Karpas-422 (cell line): ENCODE measurements at places on chromosomes 6 and 20.

DNA sequence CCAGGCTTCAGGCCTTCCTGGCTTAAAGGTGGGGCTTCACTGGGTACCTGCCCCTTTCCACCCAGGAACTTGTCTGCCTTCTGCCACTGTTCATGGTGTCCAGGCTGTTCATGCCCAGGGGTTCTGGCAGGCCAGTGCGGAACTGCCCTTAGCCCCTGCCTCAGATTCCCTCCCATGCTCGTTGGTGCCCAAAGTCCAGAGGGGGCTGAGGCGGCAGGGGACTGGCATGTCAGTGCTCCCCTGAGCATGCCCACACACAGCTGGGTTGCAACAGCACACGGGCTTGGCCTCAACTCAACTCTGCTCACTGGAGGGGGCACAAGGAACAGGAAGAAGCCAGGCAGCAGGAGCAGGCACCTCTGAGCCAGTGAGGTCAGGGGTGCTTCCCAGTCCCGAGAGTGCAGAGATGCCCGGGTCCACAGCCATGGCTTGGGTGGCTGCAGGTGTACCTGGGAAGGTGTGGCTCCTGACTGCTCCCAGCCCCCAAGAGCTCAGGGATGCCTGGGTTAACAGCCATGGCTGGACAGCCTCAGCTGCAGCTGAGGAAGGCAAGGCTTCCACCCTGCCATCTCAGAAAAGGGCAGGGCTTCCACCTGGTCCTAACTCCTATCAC, 845.9 kb downstream of the EYS start:
- H3K4me3 ChIP-seq, result no peak overlapping the region
- H3K36me3 ChIP-seq, result no peaks in the 10 kb centered on the region
- DNase-seq, result no peak

GRCh38 chr6:22825210-22825609, 255.8 kb downstream of the HDGFL1 start:
- DNase-seq, result no peak
- H3K27me3 ChIP-seq, result no peaks in the 10 kb centered on the region
- no peaks in the 10 kb centered on the region for H3K36me3 ChIP-seq
- no peaks in the 10 kb centered on the region for H3K4me1 ChIP-seq
- H3K27ac ChIP-seq, result no peak overlapping the region

DNA sequence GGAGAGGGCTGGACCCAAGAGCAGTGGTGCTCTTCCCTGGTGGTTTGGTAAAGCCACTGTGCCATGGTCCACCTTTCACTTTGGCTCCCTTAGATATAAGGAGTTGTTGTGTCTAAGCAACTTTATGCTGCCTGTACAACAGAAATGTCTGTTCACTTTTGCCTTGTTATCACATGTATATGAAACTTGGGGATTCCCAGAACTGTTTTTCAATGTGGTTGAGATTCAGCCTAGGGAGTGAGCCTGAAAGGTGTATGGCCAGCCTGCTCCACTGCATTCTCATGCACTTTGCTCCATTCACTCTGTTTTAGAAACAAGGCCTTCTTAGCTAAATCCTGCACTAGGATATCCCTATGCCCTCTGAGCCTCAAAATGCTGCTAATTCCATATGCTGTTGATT, 234.5 kb upstream of the THEMIS start:
- H3K4me1 ChIP-seq, result no peaks in the 10 kb centered on the region
- H3K36me3 ChIP-seq, result no peaks in the 10 kb centered on the region
- H3K4me3 ChIP-seq, result no peak overlapping the region
- no peak overlapping the region for H3K27ac ChIP-seq
- no peak for DNase-seq

DNA sequence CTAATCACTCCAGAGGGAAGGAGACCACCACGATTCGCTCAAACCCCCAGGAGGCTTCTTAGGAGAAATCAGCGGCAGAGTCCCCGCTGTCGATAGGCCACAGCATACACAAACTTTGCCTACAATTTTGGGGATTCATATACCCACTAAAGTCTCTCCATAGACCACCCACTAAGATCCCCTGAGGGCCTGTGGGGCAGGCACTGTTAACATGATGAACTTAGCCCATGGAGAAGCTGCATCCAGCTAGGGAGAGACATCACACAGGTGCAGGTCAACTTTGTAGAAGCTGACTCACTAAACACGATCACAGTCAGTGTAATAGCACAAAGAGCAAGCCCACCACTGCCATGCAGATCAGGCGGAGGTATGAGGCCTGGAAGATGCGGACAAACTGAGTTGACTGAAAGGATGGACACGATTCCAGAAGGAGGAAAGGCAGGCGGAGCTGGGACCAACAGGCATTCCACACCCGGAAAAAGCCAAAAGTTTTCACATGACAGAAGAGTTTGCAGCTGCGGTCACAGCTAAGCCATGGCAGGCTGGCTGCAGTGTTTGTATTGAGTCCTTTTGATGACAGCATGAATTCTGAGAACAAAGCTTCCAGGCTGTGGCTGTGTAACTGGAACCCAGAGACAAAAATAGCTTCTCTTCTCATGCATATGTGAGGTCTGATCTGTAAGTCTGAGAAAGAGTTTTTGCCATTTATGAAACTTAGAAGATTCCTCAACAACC, 75.7 kb upstream of the QKI start:
- H3K4me3 ChIP-seq, result no peak overlapping the region
- H3K27ac ChIP-seq, result no peak overlapping the region

DNA sequence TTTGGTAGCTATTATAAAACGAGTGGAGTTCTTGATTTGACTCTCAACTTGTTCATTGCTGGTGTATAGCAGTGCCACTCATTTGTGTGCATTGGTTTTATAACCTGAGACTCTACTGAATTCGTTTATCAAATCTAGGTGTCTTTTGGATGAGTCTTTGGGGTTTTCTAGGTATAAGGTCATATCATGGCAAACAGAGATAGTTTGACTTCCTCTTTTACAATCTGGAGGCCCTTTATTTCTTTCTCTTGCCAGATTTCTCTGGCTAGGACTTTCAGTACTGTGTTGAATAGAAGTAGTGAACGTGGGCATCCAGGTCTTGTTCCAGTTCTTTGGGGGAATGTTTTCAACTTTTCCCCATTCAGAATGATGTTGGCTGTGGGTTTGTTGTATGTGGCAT, 38.8 kb downstream of the SUMO4 start:
- H3K27me3 ChIP-seq, result no peaks in the 10 kb centered on the region
- no peak overlapping the region for H3K4me3 ChIP-seq
- H3K27ac ChIP-seq, result no peak overlapping the region
- DNase-seq, result peak; percentile 59
- no peaks in the 10 kb centered on the region for H3K36me3 ChIP-seq

GRCh38 chr20:44691424-44692423, 23.4 kb upstream of the CCN5 start:
- H3K27ac ChIP-seq, result no peak overlapping the region
- H3K27me3 ChIP-seq, result no peaks in the 10 kb centered on the region
- DNase-seq, result no peak
- H3K4me1 ChIP-seq, result no peaks in the 10 kb centered on the region
- no peak overlapping the region for H3K4me3 ChIP-seq
- no peaks in the 10 kb centered on the region for H3K36me3 ChIP-seq

- H3K36me3 ChIP-seq, result no peaks in the 10 kb centered on the region
- H3K4me3 ChIP-seq, result no peak overlapping the region
- no peak for DNase-seq
These were observed 479.7 kb upstream of the MARCKS start for GRCh38 chr6:113377362-113377942.

DNA sequence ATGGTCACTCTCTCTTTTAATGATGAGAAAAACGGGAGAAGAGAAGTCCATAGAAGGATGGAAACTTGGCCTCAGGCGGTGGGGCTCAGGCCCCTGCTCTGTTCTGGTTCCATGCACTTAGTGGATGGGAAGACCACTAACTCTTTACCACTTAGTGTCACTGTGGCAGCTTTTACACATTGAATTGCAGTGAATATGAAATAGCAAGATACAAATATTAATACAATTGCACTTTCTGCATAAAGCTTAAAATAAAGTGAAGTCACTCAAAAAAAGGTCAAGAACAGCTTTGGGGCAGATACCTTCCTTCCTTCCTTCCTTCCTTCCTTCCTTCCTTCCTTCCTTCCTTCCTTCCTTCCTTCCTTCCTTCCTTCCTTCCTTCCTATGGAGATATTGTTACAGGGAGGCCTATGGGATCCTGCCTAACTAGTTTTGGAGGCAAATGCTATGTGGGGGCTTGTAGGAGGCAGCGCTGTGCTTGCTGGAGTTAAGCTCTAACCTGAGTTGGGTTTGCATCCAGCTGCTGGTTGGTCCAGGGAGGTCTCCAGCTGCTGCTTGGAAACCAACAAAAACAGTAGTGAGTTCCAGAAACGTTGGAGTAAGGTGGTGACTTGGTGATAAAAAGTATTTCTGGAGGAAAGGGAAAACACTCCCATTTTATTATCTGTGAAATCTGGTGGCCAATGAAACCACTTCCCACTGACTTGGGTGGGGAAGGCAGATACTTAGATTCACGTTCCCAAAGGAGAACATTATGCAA, 62.3 kb upstream of the NKX2-2 start:
- H3K4me1 ChIP-seq, result no peaks in the 10 kb centered on the region
- no peak overlapping the region for H3K27ac ChIP-seq
- no peak overlapping the region for H3K4me3 ChIP-seq
- H3K36me3 ChIP-seq, result no peaks in the 10 kb centered on the region
- DNase-seq, result no peak
- H3K27me3 ChIP-seq, result no peaks in the 10 kb centered on the region

DNA sequence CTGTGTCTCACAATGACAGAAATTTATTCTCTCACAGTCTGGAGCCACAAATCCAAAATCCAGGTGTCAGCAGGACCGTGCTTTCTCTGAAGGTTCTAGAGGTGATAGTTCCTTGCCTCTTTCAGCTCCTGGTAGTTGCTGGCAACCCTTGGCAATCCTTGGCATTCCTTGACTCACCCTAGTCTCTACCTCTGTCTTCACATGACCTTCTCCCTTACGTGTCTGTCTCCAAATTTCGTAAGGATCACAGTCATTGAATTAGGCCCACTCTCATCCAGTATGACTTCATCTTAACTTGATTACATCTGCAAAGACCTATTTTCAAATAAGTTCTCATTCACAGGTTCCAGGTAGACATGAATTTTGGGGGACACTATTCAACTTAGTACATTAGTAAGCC, 143.1 kb downstream of the CEP57L1 start:
- H3K36me3 ChIP-seq, result no peaks in the 10 kb centered on the region
- no peak for DNase-seq
- no peaks in the 10 kb centered on the region for H3K27me3 ChIP-seq
- H3K27ac ChIP-seq, result no peak overlapping the region

- no peak overlapping the region for H3K4me3 ChIP-seq
- H3K4me1 ChIP-seq, result no peaks in the 10 kb centered on the region
These were observed 338.4 kb upstream of the CITED2 start for GRCh38 chr6:139712830-139713229.

GRCh38 chr6:148557796-148558321, 189.0 kb upstream of the UST start:
- H3K4me3 ChIP-seq, result no peak overlapping the region
- no peaks in the 10 kb centered on the region for H3K27me3 ChIP-seq
- H3K27ac ChIP-seq, result no peak overlapping the region
- H3K36me3 ChIP-seq, result no peaks in the 10 kb centered on the region

DNA sequence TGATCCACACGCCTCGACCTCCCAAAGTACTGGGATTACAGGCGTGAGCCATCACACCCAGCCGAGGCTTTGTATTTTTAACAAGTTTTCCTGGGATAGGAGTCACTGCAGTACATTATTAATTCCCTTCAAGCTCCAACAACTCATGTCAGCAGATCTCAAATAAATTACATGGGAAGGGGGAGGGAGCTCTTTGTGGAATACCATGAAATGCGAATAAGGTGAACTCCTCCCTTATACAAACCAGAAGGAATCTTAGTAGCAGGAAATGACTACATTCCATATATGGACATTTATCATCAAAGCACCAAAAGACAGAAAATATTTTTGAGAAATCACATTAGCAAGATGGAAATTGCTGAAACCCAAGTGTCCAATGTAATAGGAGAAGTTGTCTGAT, 2.9 kb downstream of the GSS start:
- 0 out of 2 replicates have a peak, but pooled peaks cover 4% of the 10 kb centered on the region for H3K36me3 ChIP-seq
- no peak overlapping the region for H3K4me3 ChIP-seq
- H3K4me1 ChIP-seq, result peaks cover 31% of the 10 kb centered on the region
- DNase-seq, result peak; percentile 49
- H3K27me3 ChIP-seq, result no peaks in the 10 kb centered on the region
- no peak overlapping the region for H3K27ac ChIP-seq

DNA sequence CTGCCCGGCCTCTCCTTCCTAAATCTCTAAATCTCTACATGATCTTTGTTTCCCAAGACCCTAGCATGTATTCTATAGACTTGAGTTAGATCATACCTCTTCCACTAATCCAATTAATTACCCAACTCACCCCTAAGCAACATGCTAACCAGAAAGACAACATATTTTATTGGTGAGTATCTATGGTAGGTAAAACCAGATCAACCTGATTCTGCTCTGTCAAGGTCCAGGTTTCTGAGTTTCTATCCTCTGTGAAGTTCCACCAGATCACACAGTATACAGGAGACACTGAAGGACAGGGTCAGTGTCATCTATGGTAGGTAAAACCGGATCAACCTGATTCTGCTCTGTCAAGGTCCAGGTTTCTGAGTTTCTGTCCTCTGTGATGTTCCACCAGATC, 363.2 kb upstream of the MARCKS start:
- no peak overlapping the region for H3K27ac ChIP-seq
- H3K4me3 ChIP-seq, result no peak overlapping the region
- DNase-seq, result no peak
- no peaks in the 10 kb centered on the region for H3K27me3 ChIP-seq

- DNase-seq, result no peak
- H3K27me3 ChIP-seq, result 0 out of 2 replicates have a peak, but pooled peaks cover 4% of the 10 kb centered on the region
- H3K27ac ChIP-seq, result no peak overlapping the region
- H3K4me3 ChIP-seq, result no peak overlapping the region
- H3K36me3 ChIP-seq, result no peaks in the 10 kb centered on the region
These were observed 84.1 kb upstream of the POPDC3 start for GRCh38 chr6:105263685-105264610.

DNA sequence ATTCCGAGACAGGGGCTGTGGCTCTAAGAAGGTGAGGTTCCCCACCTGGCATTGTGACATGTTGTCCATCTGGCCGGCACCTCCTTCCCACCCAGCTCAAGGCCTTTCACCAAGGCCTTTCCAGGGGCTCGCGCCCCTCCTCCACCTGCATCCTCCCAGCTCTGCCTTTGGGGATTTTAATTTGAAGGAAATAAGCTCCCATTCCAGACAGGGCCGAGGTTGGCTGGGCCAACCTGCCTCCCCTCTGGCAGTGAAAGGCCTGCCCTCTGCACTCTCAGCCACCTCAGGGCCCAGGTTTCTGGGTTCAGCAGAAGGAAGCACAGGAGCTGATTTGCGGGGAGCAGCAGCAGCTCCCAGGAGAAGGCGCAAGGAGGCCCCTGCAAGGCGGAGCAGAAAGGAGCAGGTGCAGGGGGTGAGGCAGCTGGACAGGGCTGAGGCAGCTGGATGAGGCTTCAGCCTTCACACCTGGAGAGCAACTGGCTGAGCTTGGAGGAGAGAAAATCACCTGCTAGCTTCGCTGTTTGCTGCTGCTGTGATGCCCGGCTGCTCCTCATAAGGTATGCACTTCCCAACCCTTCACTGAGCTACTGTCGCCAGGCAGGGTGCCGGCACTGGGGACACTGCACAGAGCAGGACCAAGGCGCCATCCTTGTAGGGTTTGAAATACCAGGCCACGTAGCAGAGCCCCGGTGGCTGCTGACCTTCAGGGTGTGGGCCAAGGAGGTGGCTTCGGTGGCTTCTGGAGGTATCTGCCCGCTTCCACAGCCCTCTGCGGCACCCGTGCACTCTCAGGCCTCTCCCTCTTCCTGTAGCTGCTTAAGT, 147.0 kb downstream of the SYNDIG1 start:
- H3K4me1 ChIP-seq, result peaks cover 18% of the 10 kb centered on the region
- no peaks in the 10 kb centered on the region for H3K27me3 ChIP-seq
- no peak for DNase-seq
- H3K27ac ChIP-seq, result no peak overlapping the region
- no peak overlapping the region for H3K4me3 ChIP-seq

- no peak overlapping the region for H3K4me3 ChIP-seq
- no peak overlapping the region for H3K27ac ChIP-seq
- H3K4me1 ChIP-seq, result no peaks in the 10 kb centered on the region
- H3K27me3 ChIP-seq, result no peaks in the 10 kb centered on the region
These were observed 251.7 kb downstream of the ALDH8A1 start for GRCh38 chr6:134698228-134698627.
